NCI-H2029 treated with DMSO at 0.1 percent for 48 hours (cell line): ENCODE measurements at places on chromosomes 1 and 21.

DNA sequence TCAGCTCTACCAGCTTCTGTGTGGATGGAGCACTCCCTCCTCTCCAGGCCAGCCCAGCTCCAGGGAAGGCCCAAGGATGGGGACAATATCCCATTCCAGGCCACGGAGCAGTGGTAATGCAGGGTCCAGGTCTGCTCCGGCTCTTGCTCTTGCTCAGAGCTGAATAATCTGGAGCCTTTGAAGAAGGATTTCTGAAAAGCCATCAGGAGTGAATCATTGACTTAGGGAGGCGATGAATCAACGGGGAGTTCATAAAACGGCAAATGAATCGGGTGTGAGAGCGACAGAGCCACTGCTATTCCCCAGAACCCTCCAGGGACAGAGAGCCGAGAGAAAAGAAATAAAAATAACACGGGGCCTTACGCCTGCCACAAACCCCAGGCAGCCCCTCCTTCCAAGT is 7.7 kb downstream of the POU3F1 start:
- no peak for DNase-seq

DNA sequence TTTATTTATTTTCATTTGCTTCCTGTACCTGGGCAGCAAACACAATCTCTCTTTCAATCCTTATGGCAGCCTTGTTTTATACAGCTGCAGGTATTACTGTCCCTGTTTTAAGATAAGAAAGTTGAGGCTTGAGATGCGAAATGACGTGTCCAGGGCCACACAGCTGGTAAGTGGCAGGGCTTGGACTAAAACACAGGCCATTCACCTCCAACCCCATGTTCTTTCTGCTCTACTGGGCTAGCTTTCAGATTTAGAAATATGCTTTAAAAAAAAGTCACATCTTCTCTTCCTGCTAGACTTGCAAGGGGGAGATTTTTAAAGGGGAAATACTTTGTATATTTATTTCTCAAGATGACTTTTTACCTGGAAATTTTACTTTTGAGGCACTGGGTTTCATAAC is 62.8 kb downstream of the CNST start:
- no peak for DNase-seq

GRCh38 chr21:42892582-42892930 is 553 bp upstream of the NDUFV3 start:
- peak; percentile 52 for DNase-seq

- no peak for DNase-seq
These were observed 115.8 kb upstream of the SLC35F3 start for GRCh38 chr1:233788687-233789086.

- DNase-seq = peak; percentile 20
These were observed 20.7 kb downstream of the C1QB start for GRCh38 chr1:22673486-22674409.

DNA sequence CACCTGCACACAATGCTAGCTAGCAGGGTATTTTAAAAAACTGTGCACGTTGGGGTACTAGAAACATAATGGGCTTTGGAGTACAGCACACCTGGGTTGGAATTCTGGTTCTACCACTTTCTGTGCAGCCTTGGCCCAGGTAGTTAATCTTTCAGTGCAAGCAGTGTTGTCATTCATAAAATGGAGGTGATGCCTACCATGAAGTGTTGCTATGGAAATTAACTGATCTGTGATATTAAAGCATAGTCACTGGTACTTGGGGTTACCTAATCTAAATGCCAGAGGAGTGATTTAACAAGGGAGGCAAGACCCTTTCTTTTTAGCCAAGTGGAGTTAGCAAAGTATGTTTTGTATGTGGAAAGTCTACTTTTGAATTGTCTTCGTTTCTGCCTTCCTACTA is 18.0 kb downstream of the ATP1B1 start:
- DNase-seq = no peak

GRCh38 chr1:115338457-115338820 is 390 bp upstream of the NGF start:
- no peak for DNase-seq

DNA sequence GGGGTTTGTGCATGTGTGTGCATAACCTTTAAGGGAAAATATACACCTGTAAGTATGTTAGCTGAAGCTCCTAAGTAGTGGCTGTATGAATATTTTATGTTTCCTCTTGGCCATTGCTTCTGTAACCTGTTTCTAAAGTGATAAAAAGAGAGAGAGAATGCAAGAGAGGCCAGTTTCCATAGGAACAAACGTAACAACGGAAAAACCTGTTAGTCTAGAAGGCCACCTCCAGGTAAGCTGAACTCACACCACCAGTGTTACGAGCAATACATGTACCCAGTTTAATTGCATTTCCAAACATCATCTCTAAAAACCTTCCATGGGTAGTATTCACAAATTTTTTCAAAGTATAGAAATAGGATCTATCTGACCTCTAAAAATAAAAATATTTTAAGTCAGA is 63.1 kb downstream of the PLPPR4 start:
- DNase-seq = no peak

DNA sequence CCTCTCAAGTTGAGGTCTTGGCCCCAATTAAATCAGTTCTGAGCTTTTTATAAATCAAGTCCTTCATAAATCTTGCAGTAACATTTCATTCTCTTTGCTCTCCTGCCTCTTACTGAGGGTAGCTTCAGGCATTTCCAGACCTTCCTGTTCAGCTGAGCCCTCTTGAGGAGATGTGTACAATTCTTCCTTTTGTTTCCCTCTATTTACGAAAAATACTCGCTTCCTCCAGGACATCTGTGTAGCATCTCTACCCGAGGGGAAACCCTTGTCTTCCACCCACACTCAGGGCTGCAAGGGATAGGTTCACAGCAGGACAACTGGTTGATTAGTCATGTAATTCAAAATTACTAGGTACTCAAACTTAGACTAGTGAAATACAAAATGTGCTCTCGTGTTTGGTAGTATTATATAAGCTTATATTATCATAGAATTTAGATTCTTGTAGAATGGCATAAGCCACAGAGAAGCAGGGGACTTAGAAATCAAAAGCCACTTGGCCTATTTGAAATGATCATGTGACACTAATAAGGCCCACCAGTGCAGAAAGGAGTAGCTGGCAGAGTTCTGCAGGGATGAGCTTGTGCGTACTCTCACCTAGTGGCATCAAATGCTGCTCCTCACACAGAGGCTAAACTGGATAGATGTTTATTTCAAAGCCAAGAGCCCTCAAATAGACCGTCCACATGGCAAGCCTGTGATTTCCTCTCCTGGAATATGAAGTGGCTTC is 126.7 kb downstream of the GDAP2 start:
- DNase-seq = no peak

DNA sequence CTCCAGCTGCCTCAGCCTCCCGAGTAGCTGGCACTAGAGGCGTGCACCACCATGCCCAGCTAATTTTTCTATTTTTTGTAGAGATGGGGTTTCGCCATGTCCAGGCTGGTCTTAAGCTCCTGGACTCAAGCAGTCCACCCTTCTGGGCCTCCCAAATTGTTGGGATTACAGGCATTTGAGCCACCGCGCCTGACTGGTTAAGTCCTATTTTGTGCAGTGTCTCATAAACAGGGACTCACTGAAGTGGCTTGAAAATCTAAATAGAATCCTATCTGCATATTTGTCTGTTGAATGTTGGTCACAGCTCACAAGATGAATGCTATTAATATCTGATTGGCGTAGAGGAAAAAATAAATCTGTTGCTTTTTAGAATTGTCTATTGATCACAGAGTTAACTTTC is 5.9 kb upstream of the CHAF1B start:
- DNase-seq = no peak

DNA sequence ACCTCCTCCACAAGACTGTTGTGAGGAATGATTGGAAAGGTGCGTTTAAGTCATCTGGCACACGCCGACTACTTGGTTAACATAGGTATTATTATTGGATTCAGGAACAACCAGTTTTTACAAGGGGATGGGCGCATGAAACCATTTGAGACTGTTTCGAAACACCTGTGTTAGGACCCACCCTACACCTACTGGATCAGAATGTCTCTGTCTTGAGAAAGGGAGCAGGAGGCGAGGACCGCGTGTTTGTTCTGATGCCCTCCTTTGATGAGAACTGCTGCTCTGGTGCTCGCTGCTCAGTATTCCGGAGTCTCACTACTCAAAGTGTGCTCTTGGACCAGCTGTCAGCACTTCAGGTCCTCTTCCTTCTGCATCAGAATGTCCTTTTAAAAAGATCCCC is 7.3 kb downstream of the H6PD start:
- DNase-seq = no peak

DNA sequence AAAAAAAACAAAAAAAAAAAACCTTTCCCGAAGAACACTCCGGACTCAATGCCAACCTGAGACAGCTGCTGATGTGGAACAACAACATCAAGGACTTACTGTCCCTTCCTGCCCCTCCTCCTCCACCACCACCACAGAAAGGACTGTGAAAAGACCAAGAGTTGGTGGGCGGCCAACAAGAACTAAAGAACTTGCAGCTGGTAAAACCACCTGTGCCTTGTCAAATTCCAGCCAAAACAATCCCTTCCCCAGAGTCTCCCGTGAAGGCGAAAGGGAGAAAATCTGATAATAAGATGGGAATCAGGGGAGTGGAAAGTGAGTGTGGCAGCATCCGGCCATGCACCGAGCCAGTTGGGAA is 88.9 kb downstream of the PROX1 start:
- DNase-seq = no peak

GRCh38 chr1:6163191-6163972 is 16.7 kb downstream of the CHD5 start:
- no peak for DNase-seq

GRCh38 chr1:196324345-196324744 is 283.9 kb downstream of the KCNT2 start:
- no peak for DNase-seq

DNA sequence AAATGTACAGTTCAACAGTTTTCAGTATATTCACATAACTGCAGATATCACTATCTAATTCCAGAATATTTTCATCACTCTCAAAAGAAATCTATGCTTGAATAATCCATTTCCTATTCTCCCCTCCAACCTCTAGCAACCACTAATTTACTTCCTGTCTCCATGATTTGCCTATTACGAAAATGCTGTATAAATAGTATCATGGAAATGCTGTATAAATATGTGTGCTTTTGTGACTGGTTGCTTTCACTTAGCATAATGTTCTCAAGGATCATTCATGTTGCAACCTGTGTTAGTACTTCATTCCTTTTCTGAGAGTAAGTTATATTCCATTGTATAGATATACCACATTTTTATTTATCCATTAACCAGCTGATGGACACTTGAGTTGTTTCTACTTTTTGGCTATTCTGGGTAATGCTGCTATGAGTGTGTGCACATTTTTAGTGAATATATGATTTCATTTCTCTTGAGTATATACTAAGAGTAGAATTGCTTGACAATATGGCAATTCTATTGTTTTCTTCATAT is 115.6 kb downstream of the TNFSF18 start:
- DNase-seq = no peak

DNA sequence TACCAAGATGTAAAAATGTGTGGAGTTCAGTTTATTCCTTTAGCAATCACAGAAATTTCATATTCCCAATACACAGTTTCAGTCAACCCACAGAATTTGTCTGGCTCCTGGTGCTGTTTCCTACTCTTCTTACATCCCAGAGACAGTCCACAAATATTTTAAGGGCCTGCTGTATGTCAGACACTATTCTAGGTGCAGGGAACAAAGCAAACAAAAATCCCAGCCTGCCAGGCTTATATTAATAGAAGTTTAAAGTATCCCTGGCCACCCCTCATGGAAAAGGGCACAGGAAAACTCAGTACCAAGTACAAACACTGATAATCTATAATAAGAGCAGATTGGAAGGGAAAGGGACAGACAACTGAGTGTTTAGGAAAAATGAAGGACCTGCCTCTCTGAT is 194.8 kb downstream of the ZP4 start:
- no peak for DNase-seq

GRCh38 chr1:34710812-34711211 is 44.0 kb upstream of the GJB5 start:
- DNase-seq = no peak

DNA sequence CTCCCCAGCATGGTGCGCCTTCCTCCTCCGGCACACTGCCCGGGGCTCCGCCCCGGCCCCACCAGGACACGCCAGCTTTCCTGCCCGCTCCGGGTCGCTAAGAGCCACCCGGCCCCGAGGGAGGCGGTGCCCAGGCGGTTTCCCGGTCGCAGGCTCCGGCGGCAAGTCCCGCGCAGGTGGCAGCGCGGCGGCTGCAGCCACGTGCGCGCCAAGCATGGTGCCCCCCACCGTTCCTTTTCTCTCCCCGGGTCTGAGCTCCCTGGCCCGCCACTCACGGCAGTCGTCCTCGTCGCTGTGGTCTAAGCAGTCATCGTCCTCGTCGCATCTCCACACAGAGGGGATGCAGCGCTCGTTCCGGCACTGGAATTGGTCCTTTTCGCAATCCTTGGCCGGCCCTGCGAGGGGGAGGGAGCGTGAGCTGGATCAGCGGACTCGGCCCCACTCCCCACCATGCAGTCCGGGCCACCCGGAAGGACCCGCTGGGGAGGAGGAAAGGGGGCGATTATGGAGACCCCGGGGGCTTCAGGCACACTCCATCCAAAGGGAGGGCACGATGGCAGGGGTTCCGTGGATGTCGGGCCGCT is 1.2 kb downstream of the LRP8 start:
- DNase-seq = no peak
